ENCODE measurements at places on chromosomes 4 and X. TPM values are rescaled to one million over a fixed set of nuclear protein-coding genes. Genes with fewer than 3 reads are reported as not detected.

The SPACA5 gene
- total RNA-seq: not detected

GRCh38 chr4:150415213-150415612 is 166.7 kb upstream of the MAB21L2 start:
- H3K4me3 ChIP-seq: no peak overlapping the region
- H3K36me3 ChIP-seq: no peaks in the 10 kb centered on the region
- no peaks in the 10 kb centered on the region for H3K4me1 ChIP-seq
- no peak for DNase-seq
- H3K27ac ChIP-seq: no peak overlapping the region
- H3K27me3 ChIP-seq: no peaks in the 10 kb centered on the region

DNA sequence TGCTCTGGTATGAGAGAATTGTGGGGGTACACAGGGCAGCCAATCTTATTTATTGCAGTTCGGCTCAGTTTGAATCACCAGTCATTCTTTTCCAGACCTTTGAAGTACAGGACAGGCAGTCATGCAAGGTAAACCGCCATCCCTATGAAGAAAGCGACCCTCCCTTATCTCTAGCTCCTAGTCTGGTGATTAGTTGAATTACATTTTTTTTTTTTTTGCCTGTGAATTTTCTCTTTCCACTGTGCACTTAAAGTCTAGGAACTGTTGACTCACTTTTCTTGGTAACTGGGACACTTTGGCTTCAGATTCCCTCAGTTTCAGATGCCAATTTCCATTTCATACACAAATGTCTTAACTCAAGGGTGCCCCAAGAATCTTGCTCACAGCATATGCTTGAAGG is 82.4 kb upstream of the FAM9C start:
- no peak for DNase-seq
- no peaks in the 10 kb centered on the region for H3K4me1 ChIP-seq
- no peak overlapping the region for H3K27ac ChIP-seq
- no peaks in the 10 kb centered on the region for H3K36me3 ChIP-seq
- no peak overlapping the region for H3K4me3 ChIP-seq

DNA sequence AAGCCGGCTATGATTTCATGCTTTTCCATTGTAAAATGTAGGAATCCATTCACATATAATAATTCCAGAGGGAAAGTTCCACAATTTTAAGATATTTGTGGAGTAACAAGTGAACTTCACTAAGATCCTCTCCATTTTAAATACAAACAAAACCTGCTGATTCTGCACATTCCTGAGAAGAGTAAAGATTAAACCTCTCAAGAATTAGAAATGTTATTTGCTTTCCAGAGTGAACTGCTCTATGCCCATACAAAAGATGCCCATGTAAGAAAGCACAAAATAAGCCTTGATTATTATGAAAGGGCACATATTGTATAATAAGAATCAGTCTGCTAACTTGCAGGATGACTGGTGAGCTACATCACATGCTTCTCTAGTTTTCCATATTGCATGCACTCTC is 241.5 kb downstream of the COX18 start:
- no peaks in the 10 kb centered on the region for H3K27me3 ChIP-seq
- H3K4me3 ChIP-seq: no peak overlapping the region
- no peak overlapping the region for H3K27ac ChIP-seq
- DNase-seq: no peak
- H3K4me1 ChIP-seq: no peaks in the 10 kb centered on the region
- no peaks in the 10 kb centered on the region for H3K36me3 ChIP-seq

DNA sequence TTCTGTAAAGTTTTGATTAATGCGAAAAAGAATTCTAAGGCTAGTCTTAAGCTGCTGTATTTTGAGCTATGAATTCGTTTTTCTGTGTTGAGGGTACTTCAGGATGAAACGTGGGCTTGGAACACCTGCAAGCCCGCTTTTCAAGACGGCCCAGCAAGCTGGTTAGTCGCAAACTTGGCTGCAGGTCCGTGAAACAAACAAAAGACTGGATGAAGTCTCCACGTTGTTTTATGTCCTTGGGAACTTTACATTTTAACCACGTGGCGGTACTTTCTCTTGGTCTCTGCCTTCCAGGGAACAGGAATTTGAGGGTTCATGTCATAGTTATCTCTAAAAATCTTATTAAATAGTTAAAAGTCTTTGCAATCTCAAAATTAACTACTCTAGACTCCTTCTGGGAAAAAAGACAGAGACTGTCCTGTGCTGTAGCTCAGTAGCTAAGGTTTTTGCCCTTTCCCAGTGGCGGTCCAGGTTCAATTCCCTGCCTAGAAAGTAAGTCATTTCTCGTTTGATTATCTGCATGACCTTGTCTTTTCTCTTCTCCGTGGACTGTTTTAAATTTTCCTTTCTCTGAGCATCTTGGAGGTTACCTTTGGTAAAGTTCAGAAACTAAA is 21.0 kb downstream of the TENM3 start:
- no peak for DNase-seq
- no peaks in the 10 kb centered on the region for H3K36me3 ChIP-seq
- H3K4me3 ChIP-seq: peak overlapping the region; percentile 25
- H3K27me3 ChIP-seq: no peaks in the 10 kb centered on the region
- no peak overlapping the region for H3K27ac ChIP-seq
- H3K4me1 ChIP-seq: peaks cover 3% of the 10 kb centered on the region

All from spinal cord (tissue), 10 donors.